CD4-positive, alpha-beta T cell treated with Interferon alpha-2 for 1 hour (primary cell): ENCODE measurements at places on chromosomes 12 and 14.
A peak's percentile ranks its signal among the peaks of the same experiment; 100 is the strongest.

DNA sequence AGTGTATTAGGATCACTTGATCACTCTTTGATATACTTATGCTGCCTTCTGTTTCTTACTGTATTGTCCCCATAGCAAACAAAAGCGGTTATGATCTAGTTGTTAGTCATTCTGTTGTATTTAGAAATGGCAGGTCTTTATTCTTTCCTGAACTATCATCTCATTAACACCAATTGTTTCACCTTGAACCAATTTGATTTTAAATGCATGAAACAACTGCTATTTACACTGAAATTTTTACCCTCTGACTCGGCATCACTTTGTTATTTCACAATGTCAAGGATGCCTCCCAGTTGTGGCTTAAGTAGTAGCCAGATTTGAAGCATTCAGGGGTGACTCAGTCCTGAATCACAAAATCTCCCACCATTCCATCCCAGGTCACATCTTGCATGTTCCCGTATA, 303.5 kb downstream of the EGLN3 start:
- no peak for DNase-seq

GRCh38 chr12:112299704-112300103, 82.5 kb downstream of the HECTD4 start:
- no peak for DNase-seq

GRCh38 chr12:2779281-2779680, 15.5 kb upstream of the FKBP4 start:
- no peak for DNase-seq

- DNase-seq: peak; percentile 11
Measured at GRCh38 chr12:22473212-22473611, 71.1 kb downstream of the C2CD5 start.

GRCh38 chr12:1880153-1880845, 38.2 kb downstream of the CACNA2D4 start:
- no peak for DNase-seq

DNA sequence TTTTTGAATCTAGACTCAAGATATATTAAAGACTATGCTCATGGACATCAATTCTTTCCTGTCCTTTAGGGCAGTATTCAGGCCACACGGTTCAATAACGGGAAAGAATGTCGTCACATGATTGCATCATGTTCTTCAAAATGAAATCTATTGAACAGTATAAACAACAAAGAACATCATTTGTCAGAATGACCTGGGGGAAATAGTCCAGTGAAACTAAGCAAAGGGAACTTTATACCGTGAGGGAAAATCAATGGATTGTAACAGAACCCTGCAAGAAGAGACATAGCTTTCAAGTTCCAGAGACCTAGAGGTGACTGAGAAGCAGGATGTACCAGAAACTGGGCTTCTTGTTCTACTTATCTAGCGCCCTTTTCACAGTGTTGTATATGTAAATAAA, 32.7 kb downstream of the FLRT2 start:
- DNase-seq: no peak

DNA sequence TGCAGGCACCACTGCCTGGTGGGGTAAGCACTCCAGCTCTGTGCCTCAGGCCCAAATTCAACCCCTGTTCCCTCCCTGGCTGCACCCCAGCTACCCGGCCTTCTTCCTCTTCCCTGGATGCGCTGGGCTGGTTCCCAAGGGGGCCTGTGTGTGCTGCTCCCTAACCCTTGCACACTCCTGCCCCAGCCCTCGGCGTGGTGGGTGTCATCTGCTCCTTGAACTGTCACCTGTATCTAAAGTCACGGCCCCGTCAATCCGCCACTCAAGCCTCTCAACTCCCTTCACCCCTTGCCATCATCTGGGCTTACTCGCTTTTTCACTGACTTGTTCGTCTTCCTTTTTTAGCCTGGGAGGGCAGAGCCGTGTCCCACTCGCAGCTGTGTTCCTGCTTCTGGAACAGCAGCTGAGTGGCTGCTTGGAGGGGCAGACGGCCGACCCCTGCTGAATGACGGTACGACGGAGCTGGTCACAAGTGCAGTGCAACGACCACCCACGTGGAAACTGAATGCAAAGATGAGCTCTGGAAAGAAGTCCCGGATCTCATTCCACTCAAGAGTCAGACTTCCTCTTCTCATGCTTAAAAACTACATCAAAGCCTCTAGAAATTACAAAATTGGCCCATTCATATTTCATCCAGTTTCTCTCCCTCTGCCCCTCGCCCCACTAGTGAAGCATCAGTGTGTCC, 138.9 kb downstream of the PIWIL1 start:
- no peak for DNase-seq

GRCh38 chr12:94557746-94558295, 92.5 kb downstream of the TMCC3 start:
- DNase-seq: no peak

DNA sequence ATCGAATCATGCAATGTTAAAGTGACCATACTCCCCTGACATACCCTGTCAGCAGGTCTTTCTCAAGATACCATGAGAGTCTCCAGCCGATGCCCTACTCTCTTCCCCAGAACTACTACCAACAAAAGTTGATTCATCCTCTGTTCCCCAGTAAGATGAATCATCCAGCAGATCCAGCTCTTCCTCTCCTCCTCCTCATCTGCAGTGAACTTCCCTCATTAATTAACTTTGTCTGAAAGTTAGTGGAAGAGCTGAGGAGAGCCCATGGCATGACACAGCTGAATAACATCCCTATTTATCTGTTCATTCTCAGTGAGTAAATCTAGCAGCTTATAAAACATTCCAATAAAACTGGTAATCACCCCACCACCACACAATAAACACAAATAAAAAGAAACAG, 213.4 kb downstream of the EGLN3 start:
- DNase-seq: no peak

GRCh38 chr12:125162489-125163028, 97.3 kb downstream of the AACS start:
- DNase-seq: no peak

DNA sequence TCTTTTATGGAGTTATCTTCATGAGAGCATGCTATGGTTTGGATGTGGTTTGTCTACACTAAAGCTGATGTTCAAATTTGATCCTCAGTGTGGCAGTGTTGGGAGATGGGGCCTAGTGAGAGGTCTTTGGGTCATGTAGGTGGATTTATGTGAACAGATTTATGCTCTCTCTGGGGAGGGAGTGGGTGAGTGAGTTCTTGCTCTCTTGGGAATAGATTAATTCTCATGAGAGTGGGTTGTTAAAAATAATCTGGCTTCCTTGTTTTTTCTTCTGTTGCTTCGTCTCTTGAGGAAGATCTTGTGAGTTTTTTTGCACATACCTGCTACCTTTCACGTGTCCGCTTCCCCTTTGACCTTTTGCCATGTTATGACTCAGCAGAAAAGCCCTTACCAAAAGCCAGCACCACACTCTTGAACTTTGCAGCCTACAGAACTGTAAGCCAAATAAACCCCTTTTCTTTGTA, 20.5 kb downstream of the DERA start:
- DNase-seq: no peak

DNA sequence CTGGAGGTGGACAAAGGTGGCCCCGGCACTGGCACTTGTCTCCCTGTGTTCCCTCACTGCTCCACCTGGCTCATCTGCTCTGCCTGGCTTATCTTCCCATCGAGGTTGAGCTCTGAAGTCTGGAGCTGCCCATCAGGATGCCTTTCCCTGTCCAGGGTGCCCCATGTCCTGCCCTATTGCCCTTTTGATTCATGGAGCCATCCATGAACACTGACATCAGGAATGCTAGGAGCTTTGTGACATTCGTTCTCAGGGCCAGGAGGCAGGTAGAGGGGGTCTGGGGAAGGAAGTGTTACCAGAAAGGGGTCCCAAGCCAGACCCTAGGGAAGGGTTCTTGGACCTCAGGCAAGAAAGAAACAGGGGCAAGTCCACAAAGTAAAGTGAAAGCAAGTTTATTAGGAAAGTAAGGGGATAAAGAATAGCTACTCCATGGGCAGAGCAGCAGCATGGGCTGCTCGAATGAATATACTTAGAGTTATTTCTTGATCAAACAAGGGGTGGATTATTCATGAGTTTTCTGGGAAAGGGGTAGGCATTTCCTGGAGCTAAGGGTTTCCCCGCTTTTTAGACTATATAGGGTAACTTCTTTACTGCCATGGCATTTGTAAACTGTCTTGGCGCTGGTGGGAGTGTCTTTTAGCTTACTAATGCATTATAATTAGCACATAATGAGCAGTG, 51.6 kb downstream of the RIN3 start:
- DNase-seq: no peak

DNA sequence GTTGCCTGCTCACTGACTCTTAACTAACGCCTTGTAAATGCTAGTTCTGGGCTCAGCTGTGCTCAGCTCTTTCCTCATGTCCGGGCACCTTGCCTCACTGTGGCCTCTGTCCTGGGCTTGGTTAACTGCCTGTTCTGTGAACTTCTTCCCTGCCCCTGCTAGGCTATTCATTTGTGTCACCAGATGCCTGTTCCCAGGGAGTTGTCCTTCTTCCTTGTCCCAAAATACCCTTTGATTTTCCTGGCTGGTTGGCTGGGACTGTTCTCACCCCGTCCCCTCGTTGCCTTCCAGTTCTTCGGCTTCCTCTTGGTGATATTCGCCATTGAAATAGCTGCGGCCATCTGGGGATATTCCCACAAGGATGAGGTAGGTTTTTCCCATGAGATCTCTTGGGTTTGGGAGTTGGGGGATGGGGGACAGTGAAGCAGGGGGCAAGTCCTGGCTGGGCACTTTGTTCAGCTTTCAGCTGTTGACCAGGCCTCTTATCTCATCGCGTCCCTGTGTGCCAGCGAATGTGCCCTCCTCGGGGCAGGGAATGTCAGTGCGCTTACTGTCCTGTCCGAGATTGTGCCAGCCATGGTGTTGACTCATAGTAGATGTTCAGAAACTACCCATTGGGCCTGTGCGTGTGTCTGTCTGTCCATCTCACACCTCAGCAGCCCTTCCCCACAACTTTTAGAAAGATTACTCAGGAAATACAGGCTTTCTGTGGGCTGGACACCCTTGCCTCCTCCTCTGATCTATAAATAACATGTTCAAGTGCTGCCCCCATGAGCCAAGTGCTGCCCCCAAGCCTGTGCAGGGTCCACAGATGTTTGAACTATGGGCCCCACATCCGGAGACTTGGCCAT, 33.1 kb downstream of the CD9 start:
- DNase-seq: no peak

DNA sequence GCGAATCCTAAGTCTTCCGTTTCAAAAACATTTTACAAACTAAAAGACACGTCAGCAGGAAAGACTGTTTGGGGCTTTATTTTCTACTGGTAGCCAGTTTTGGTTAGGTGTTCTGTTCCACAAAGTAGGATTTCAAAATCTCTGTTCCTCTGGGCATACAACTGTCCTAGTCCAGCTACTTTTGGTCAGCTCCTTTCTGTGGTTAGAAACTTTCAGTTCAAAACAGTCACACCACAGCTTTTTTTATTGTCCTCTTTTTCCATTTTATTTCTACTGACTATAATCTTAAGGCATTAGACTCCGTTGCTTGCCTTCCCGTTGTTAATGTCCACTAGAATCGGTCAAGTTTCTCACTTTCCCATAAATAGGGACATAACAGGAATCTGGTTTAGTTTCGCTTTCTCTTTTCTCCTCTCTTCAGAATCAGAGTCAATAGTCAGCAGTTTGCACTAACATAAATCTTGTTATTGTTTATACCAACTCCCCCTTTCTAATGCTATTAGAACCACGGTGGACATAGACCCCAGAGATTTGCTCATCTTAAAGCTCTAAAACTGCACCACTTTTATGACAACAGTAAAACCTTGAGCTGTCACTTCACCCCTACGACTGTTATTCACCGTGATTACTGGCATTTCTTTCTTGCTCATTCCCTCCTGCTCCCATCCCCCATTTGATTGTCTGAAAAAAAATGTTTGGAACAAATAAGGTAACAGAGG, 41.5 kb upstream of the NPAS3 start:
- DNase-seq: no peak

DNA sequence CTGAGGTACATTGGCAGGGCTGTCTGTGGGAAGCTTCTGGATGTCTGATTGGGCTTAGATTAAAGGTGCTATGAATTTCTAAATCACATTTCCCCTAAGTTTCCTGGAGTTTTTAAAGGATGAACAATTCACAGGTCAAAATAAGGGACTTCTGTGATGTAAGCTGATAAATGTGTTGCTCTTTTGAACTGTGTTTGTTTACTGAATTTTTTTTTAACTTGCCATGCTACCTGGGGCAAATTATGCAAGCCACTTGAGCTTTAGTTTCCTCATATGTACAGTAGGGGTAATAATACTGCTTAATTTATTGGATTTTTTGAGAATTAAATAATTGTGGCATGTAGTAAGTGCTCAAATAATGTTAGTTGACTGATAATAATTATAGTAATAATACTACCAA, 52.8 kb upstream of the CCDC91 start:
- no peak for DNase-seq

DNA sequence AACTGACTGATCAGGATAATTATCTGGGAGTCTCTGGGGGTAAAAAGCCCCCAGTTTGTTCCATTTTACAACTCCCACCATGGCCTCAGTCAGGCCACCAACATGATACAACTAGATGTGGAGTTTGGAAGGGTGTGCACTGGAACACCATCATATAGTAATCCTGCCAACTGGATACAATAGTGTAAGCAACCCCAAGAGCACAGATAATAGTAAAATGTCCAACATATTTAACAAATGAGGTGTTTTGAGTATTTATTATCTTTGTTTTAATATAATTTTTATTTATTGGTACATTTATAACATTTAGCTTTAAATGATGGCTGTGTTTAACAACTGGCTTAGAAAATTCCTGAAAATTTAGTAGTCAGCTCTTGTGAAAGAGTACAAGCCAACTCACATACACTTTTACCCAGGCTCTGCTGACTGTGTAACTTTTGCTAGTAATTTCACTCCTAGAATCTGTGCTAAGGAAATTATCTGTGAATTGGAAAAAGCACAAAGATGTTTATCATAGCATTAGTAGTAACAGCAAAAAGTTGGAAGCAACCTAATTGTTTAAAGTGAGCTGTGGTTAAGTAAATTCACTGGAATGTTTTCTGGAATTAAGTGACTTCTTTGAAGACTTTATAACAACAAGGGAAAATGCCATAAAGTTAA, 196.8 kb downstream of the RAD51B start:
- no peak for DNase-seq

- no peak for DNase-seq
Measured at GRCh38 chr12:13257356-13257875, 60.9 kb downstream of the EMP1 start.
